Ascending aorta (tissue), 2 donors: ENCODE measurements at places on chromosomes 4 and X.

GRCh38 chrX:25674776-25675175 lies 463.4 kb upstream of the MAGEB18 start:
- DNase-seq: no peak

- DNase-seq: no peak
These were observed 69.6 kb upstream of the PCDH18 start for GRCh38 chr4:137601934-137602333.

GRCh38 chr4:80196259-80196921 lies 913 bp upstream of the PRDM8 start:
- no peak for DNase-seq

DNA sequence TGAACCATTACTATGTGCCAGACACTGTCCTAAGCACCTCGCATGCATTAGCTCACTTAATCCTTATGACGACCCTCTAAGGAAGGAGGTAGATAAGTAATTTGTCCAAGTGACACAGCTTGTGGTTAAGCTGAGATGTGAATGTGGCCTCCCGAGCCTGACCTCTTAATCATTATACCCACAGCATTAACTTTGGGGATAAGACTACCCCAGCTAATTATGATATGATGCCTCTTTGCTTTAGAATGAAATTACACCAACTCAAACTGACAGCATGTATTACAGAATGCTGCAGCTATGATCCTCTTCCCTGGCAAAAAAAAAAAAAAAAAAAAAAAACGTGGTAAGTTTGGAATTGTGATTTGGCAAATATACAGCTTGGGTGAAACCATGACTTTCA lies 53.5 kb downstream of the APBB2 start:
- DNase-seq: no peak

- no peak for DNase-seq
These were observed 87.9 kb downstream of the ANKRD17 start for GRCh38 chr4:73170518-73171198.

- DNase-seq: no peak
These were observed 130.7 kb upstream of the CTSO start for GRCh38 chr4:156084373-156084772.

- DNase-seq: no peak
These were observed 516.2 kb upstream of the GALNT7 start for GRCh38 chr4:172652369-172652768.

- DNase-seq: no peak
These were observed 50.6 kb upstream of the ACSL4 start for GRCh38 chrX:109783701-109784079.
